Calu3 (cell line): ENCODE measurements at places on chromosomes 7 and 10. TPM values are rescaled to one million over a fixed set of nuclear protein-coding genes. Genes with fewer than 3 reads are reported as not detected.

The PIK3CG gene
- not detected in 2 replicates for total RNA-seq

The BAG3 gene
- total RNA-seq = 29.6 and 35.2 TPM in 2 replicates

The EXOSC1 gene
- total RNA-seq = 28.6 and 29.5 TPM in 2 replicates

The LIPN gene
- not detected in 2 replicates for total RNA-seq

The FIGNL1 gene
- total RNA-seq = 36.3 and 42.5 TPM in 2 replicates

The DGKI gene
- not detected in 2 replicates for total RNA-seq

DNA sequence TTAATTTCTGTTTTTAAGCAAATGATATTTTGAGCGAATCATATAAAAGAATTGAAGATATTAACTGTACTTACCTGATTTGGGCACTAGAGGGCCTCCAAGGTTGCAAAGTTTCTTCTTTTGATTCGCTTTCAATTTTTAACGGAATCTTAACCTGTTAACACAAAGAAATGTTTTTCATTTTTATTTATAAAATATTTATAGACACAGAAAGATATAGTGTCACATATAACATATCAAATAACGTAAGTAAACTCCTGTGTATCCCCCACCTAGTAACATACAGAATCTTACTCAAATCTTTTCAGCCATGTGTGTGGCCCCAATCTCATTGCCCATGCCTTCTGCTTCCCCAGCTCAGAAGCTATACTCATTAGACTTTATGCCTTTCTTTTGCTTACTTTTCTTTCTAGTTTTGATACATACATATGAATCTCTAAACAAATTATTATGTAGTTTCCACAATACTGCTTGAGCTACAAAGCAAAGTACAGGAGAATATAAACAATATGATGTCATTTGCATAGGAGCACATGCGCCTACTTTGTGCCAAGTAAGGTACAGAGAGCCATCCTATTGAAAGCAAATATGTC, 49.5 kb upstream of the ZPBP start:
- DNase-seq = peak; percentile 29

- no peak for DNase-seq
Measured at GRCh38 chr7:99780588-99780987, 3.4 kb downstream of the CYP3A4 start.

GRCh38 chr7:69162931-69163670, 435.2 kb upstream of the AUTS2 start:
- DNase-seq = no peak

- no peak for DNase-seq
Measured at GRCh38 chr7:126718419-126718818, 534.3 kb downstream of the GRM8 start.

- DNase-seq = no peak
Measured at GRCh38 chr7:76246804-76247389, 45.2 kb downstream of the SRRM3 start.

- no peak for DNase-seq
Measured at GRCh38 chr10:119428789-119429188, 113.7 kb downstream of the RGS10 start.

DNA sequence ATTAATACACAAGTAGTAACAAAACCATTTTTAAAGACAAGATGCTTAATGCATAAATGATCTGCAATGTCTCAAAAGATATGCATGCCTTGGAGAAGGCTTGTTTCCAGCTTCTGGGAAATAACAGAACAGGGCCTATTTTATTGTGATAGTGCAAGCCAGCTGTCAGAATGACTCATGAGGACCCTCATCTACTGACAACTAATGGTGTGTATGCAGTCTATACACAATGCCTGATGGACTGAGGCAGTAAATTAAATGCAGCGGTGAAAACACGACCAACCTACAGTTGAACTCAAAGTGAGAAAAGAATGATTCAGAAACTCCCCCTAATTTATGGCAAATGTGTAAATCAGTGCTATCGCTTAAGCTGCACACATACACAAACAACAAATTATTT, 46.3 kb downstream of the VPS41 start:
- DNase-seq = no peak

GRCh38 chr7:108132551-108133265, 2.5 kb upstream of the LAMB4 start:
- DNase-seq = no peak

- DNase-seq = no peak
Measured at GRCh38 chr10:74083304-74083703, 67.3 kb downstream of the AP3M1 start.

DNA sequence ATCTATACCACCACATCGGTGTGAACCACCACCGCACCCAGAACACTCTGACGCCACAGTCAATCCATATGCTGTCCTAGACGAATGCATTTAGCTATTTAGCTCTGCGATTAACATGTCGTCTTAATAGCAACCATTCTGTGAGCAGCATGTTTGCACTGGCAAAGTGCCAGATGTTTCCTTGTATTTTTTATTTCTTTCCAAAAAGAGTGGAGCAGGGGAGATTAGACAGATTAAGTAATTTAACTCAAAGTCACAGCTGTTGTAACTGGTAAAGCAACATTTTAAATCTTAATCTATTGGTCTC, 57.0 kb upstream of the ARL4A start:
- DNase-seq = no peak

DNA sequence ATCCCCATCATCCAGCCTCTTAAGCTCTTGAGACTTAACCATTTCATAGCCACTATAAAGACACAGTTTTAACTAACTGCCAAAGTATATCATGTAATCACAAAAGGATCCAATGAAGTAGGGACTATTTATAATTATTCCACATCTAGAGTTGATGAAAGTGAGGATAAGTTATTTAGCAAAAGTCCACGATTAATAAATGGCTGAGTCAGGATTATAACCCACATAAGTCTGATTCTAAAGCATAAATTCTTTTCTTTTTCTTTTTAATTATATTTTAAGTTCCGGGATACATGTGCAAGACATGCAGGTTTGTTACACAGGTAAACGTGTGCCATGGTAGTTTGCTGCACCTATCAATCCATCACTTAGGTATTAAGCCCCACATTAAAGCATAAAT, 166.1 kb downstream of the PPP1R3A start:
- DNase-seq = no peak

DNA sequence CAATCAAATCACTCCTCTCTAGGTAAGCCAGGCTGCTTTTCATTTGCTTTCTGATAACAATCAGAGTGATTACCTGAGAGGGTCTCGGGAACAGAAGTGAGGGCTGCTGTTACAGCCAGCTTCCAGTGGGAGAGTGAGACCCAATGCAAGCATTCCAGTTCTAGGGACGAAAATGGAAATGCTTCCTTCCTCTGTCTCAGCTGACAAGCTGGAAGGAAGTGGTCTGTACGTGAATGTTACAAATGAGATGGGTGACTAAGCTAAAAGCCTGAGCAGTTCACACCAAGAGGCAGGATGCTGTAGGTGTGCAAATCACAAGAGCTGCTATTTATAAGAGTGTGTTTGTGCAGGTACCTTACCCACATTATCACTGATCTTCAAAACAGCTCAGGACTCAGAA, 772.4 kb downstream of the GRID1 start:
- DNase-seq = no peak

DNA sequence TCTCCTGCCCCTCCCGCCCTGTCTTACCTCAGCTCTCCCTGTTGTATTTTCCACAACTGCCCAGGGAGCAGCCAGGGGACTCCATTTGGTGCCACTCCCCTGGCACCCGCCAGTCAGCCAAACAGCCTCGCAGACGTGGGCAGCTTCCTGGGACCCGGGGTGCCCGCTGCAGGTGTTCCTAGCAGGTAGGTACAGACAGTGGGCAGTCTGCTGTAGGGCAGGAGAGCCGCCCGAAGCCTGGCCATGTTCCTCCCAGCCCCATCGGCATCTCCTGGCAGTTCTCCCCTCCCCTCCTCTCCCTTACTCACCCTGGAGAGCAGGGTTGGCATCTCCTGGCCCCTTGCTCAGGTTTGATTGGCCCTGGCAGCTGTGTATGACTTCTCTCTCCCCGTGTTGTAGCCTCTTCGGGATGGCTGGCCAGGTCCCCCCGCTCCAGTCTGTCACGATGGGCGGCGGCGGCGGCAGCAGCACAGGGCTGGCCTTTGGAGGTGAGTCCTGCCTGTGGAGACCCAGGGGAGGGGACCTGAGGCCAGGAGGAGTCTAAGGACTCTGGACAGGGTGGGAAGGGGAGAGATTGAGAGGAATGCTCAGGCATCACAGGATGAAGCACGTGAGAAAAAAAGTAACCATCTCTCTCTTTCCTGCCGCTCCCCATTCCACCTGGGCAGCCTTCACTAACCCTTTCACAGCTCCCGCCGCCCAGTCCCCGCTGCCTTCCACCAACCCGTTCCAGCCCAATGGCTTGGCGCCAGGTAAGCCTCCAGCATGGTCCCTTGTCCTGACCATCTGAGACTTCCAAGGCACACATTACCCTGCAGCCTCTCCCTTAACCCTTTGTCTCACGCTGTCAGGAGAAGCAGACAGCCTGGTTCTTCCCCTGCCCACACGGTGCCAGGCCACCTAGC, 11.3 kb downstream of the SAP25 start:
- DNase-seq = no peak

- DNase-seq = no peak
Measured at GRCh38 chr10:68043030-68043429, 32.1 kb downstream of the HERC4 start.

GRCh38 chr7:121081327-121081936, 92.9 kb downstream of the CPED1 start:
- no peak for DNase-seq

GRCh38 chr10:95783741-95784140, 27.8 kb downstream of the ENTPD1 start:
- DNase-seq = no peak

DNA sequence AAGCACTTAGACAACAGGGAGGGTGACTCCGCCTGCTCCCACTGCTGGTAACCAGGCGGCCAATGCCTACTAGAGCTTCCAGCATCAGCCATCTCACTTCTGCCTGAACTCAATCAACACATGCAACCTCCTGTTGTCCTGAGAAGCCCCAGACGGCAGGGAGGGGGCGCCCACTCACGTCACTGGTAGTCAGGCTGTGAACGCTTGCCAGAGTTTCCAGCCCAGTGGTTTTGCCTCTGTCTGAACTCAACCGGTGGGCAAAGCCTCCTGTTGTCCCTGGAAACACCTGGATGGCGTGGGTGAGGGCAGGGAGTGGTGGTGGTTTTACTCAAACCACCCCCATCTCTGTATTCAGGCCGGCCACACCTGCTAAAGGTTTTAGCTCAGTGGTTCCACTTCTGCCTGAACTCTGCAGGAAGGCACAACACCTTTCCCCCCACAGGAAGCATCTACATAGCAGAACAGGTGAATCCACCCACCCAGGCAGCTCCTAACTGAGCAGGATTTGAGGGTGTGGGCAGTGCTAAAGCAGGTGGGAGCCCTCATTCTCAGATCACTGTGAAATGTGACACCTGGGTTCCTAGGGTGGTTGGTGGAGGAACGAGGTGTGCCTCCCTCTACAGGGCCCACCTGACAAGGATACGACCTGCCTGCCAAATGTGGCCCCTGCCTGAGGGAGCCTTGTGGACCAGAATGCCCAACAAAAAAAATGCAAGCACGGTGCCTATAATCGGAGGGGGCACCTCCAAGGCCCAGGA, 563.0 kb upstream of the SEMA3D start:
- DNase-seq = no peak

DNA sequence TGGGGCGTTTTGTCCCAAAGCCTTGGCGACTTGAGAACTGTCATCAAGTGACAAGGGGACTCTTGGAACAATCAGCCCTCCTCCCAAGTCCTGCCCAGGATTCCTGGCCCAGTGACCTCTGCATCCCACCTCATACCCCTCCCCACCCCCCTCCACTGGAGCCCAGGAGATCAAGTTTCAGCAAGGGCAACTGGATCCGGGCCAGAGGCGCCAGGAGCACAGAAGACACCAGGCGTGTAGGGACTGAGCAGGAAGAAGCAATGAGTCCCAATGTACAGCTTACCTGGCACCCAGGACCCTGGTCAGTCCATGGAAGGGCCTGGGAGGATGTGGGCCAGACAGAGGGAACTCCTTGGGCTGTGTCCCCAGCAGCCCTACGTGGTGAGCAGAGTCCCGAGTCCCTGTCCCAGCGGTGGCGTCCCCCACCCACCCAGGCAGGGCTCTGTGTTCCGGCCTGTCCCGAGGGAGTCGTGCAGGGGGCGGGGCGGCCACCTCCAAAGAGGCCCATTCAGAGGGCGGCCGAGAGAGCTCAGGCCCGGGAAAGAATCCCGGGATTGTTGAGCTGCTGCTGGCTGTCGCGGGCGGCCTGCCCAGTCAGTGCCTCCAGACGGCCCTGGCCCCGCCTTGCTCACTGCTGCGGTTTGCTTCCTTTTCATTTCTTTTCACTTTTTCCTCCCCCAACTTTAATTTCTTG, 254.1 kb downstream of the TNS3 start:
- peak; percentile 87 for DNase-seq
